ENCODE measurements at places on chromosomes 5 and 9.

DNA sequence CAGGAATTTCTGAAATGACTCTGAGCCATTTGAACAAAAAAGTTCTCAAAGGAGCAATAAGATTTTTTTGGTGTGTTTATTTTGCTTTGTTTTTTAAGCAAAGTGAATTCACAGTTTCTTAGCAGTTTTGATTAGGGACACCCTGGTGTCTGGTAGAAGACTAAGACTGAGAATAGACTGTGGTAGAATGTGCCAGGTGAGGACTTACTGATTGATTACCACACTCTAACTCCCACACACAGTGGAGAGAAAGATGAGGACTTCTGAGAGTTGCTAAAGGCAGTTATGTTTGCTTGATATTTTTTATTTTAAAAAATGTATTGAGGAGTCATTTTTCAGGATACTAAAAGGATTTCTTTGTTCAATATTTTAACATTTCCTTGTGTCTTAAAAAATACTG, 175.1 kb downstream of the CD180 start:
- DNase-seq = peak; percentile 31

- DNase-seq = peak; percentile 89
Observed at GRCh38 chr5:149310947-149311658, 34.2 kb upstream of the GRPEL2 start.

DNA sequence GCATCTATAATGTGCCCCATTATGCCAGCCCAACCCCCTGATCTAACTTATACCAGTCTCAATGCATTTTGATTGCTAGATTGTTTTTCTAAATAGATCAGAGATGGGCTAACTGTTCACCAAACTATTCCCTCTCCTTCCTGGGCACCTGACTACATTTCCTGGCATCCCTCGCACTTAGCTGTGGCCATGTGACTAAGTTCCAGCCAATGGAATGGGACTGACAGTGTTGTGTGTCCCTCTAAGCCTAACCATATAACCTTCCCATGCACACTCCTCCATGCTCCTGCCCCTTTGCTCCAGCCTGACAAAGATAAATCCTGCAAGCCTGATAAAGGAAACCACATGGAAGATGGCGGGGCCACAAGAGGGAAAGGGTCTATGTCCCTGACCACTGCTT, 12.3 kb upstream of the IFNK start:
- DNase-seq = no peak

DNA sequence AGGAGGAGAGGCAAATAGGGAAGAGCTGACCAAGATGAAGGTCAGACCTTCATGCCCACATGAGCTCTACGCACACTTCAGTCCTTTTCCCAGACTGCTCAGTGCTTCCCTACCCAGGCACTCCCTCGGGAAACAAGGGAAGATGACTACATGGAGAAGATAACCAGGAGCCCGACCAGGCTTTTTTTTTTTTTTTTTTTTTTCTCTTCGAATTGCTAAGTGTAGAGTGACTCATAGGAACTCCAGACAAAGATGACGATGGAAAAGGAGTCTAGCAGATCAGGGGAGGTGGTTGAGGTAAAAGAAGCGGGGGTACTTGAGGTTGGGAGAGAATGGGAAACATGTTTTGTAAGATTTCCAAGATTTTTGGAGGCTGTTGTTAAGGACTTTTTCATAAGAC, 526.1 kb downstream of the BNC2 start:
- DNase-seq = peak; percentile 91

DNA sequence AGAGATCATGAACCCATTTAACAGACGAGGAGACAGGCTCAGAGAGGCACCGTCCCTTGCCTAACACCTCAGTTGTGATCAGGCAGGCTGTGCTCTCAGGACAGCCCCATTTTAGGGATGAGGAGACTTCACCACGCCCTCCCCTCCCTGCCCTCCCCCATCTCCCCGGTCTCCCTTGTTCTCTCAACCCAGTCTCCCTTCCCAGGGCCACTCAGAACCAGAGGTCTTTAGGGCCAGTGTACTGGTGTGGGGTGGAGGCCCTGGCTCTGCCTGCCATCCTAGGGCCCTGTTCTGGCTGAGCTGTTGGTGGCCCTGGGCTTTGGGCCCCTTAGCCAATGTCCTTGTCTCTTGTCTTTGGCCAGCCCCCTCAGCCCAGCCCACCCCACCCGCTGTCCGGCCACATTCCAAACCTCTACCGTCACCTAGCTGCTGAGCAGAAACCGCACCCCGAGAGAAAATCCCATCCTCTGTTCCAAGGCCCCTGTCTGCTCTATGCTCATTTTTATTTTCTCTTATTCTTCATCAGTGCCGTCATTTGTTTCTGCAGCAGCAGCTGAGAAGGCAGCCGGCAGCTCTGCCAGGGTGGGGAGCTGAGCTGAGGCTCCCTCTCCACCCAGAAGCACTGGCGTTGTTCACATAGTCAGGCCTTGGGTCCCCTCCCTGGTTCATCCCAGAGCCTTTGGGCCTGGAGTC, 33.9 kb downstream of the OLFML2A start:
- peak; percentile 92 for DNase-seq

DNA sequence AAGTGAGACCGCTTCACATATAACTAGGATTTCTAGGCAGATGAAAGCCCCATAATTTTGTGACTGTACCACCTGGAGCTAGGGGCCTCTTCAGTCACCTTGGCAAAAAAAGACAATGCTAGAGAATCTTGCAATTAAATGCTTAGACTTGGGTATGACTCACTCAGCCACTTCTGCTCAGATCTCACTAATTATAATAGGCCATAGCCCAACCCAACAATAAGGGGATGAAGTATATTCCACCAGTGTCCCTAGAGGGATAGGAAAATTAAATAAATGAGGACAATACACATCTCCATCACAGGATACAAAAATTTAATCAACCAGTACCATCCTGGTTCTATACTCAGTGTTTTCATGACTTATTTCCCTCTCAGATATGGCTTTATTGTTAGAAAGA, 1079.9 kb upstream of the C9orf72 start:
- no peak for DNase-seq

DNA sequence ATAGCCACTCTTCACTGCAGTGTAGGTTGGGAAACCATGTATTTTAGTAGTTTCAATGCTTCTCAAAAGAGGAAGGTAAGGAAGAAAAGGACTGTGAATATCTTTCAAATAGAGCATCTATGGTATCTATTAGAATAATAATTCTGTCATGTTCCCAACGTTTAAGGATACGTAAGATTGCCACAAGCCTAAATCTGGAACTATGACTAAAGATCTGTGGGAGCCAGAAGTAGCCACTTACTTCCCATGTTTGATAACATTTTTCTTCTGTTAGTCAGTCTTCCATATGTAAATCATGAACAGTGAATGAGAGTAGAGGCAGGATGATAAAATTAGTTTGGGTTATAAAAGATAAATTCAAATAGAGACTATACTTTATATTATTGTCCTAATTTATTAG, 16.3 kb upstream of the MROH2B start:
- DNase-seq = peak; percentile 34

GRCh38 chr9:92992549-92992948, 45.2 kb downstream of the FGD3 start:
- no peak for DNase-seq

GRCh38 chr5:8844206-8844605, 701.7 kb downstream of the SEMA5A start:
- DNase-seq = no peak

GRCh38 chr9:78278177-78278777, 18.6 kb upstream of the PSAT1 start:
- peak; percentile 85 for DNase-seq

- no peak for DNase-seq
Observed at GRCh38 chr5:175652741-175653663, 4.9 kb upstream of the HRH2 start.

DNA sequence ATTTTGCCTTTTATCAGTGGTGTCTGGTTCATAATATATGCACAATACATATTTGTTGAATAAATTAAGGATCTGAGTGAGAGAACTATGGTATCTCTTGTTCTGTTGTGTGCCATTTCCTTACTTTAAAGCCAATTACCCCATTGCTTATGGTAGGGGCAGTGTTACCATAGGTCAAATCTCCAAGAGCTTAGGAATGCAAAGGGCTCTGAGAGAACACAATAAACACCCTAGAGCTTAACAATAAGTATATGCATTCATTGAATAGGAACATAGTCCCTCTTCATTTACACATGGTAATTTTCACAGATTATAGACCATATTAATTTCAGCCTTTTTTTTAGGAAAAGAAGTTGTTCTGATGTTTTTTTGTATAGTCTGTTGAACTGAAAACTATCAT, 112.2 kb downstream of the MCTP1 start:
- DNase-seq = no peak

GRCh38 chr5:143740956-143741355, 71.0 kb upstream of the HMHB1 start:
- no peak for DNase-seq

DNA sequence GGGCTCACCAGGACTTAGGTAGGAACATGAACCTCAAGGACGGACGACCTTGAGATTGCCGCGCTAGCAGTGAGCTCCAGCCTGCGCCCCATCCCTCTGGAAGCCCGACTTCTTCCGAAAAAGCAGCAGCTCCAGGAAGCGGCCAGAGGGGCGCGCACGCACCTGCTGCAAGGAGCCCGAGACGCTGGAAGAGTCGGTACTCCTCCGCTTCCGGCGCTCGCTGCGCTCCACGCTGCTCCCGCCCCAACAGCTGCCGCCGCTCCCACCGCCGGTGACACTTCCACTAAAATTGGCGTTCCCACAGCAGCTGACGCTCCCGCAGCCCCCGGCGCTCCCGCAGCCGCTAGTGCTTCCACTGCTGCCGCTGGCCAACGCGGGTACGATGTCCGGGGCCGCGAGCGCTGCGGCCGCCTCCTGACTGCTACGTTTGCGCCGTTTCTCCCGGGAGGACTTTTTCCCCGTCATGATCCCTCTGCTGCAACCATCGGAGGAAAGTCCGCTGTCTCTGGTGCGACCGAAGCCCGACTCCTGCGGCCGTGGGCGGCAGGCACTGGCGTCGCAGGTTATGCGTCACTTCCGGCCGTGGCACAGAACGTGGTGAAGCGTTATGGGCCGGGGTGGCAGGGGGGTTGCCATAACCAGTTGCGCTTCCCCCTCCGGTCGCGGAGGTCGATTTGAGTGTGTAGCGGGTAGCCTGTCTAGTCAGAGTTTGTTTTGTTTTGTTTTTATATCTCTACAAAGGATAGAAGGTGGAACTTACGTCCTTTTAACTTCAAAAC, at the start of gene CAAP1:
Gene CAAP1 (minus strand): TSS at position 552 of the 779 bp plus-strand sequence. CDS start 87 bp downstream, at position 465.
- peak; percentile 94 for DNase-seq

GRCh38 chr9:130975156-130975555, 33.8 kb upstream of the LAMC3 start:
- no peak for DNase-seq

GRCh38 chr9:76115396-76115795, 224.9 kb downstream of the PCSK5 start:
- no peak for DNase-seq

- DNase-seq = peak; percentile 45
Observed at GRCh38 chr5:100690036-100690560, 154.9 kb downstream of the FAM174A start.

- no peak for DNase-seq
Observed at GRCh38 chr9:108980893-108981292, 32.4 kb downstream of the CTNNAL1 start.

Data from iris pigment epithelial cell (primary cell).